ENCODE measurements at places on chromosomes 3 and 15. TPM values are rescaled to one million over a fixed set of nuclear protein-coding genes. Genes with fewer than 3 reads are reported as not detected.

DNA sequence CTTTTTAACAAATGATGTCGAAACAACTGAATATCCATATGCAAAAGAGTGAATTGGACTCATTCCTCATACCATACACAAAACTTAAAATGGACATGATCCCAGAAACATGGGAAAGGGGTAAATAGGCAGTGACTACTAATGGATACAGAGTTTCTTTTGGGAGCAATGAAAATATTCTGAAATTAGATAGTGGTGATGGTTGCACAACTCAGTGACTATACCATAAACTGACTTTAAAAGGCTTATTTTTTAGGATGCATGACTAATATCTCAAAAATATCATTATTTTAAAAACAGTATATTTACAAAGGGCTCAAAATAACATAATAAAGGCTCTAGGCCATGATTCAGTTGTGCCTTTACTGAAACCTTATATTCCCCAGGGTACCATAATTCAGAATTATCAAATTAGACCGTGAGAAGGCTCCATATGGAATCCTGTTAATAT is 16.3 kb upstream of the ATP13A3 start:
- H3K27me3 ChIP-seq: no peaks in the 10 kb centered on the region
- H3K4me1 ChIP-seq: peaks cover 2% of the 10 kb centered on the region
- no peak overlapping the region for H3K27ac ChIP-seq
- H3K36me3 ChIP-seq: no peaks in the 10 kb centered on the region

DNA sequence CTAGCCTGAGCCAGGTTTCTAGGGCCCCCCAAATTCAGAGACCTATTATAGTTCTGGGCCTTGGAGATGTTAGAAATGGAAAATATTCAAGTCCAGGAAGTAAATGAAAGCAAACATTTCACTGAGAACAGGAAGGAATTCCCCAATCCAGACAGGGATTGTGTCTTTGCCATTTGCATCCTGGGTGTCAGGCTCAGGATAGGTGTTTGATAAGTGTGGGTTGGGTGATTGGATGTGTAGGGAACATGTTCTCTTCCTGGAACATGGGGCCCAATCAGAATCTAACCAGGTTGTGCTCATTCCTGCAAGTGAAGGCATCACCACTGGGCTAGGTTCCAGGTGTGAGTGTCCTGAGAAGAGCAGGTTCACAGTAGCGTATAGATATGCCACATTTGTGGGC is 14.6 kb upstream of the LRRC2 start:
- no peak for DNase-seq
- no peak overlapping the region for H3K27ac ChIP-seq
- H3K4me1 ChIP-seq: no peaks in the 10 kb centered on the region
- peaks cover 87% of the 10 kb centered on the region for H3K27me3 ChIP-seq
- H3K36me3 ChIP-seq: no peaks in the 10 kb centered on the region

GRCh38 chr3:126525853-126526667 is 2.1 kb downstream of the CHST13 start:
- H3K4me3 ChIP-seq: no peak overlapping the region
- H3K27me3 ChIP-seq: peaks cover 39% of the 10 kb centered on the region
- H3K36me3 ChIP-seq: no peaks in the 10 kb centered on the region
- DNase-seq: no peak
- H3K27ac ChIP-seq: no peak overlapping the region
- H3K4me1 ChIP-seq: peaks cover 9% of the 10 kb centered on the region

GRCh38 chr3:26437678-26438077 is 184.9 kb upstream of the LRRC3B start:
- H3K27me3 ChIP-seq: no peaks in the 10 kb centered on the region
- no peak overlapping the region for H3K4me3 ChIP-seq
- H3K36me3 ChIP-seq: no peaks in the 10 kb centered on the region
- H3K4me1 ChIP-seq: no peaks in the 10 kb centered on the region
- no peak for DNase-seq

DNA sequence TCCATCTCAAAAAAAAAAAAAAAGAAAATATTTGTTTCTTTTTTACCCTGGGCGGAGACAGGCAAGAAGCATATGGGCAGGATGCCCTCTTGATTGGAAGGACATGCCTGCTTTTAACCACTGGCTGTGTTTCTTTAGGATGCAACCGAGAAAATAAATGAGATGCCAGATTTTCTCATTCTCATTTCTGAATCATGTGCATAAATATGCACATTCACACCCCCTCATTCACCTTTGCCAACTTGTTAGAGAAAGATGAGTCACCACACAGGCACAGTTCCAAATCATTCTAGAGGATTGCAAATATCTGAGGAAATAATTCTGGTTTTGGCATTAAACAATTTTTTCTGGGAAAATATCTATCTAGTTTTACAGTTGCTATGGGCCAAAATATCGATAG is 3.3 kb downstream of the LIPH start:
- no peak overlapping the region for H3K27ac ChIP-seq
- peaks cover 5% of the 10 kb centered on the region for H3K4me1 ChIP-seq
- H3K36me3 ChIP-seq: no peaks in the 10 kb centered on the region
- H3K4me3 ChIP-seq: no peak overlapping the region
- DNase-seq: no peak
- no peaks in the 10 kb centered on the region for H3K27me3 ChIP-seq

DNA sequence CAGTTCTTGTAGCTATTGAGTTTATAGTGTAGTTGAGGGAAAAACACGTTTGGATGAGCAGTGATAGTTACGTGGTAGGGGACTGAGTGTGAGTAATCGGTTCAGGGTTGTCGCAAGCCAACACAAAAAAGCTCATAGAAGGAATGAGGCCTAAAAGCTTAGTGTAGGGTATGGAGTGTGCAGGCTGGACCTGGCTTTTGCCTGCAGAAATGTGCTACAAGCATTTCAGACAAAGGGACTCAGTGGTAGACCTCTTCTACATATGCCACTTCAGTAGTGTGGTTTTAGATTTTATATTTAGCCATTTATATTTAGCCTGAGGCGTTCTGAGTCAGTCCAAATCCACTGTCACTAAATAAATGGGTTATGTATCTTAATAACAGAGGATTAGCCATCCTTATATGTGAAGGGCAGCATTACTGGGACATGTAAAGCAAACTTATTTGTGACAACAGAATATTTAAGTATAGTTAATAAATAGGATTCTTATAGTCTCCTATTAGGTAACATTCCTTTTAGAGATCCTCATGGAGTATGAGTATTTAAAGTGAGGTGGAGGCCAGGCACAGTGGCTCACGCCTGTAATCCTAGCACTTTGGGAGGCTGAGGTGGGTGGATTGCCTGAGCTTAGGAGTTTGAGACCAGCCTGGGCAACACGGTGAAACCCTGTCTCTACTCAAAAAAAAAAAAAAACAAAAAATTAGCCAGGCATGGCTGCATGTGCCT is 21.8 kb downstream of the ATP2C1 start:
- peaks cover 5% of the 10 kb centered on the region for H3K4me1 ChIP-seq
- H3K4me3 ChIP-seq: no peak overlapping the region
- H3K27ac ChIP-seq: no peak overlapping the region
- peaks cover 23% of the 10 kb centered on the region for H3K36me3 ChIP-seq
- H3K27me3 ChIP-seq: no peaks in the 10 kb centered on the region

GRCh38 chr15:67070892-67071664 is 5.7 kb downstream of the SMAD3 start:
- DNase-seq: no peak
- H3K27me3 ChIP-seq: no peaks in the 10 kb centered on the region
- H3K27ac ChIP-seq: no peak overlapping the region
- peaks cover 60% of the 10 kb centered on the region for H3K4me1 ChIP-seq

GRCh38 chr3:101383656-101384055 is 63.3 kb upstream of the IMPG2 start:
- H3K4me1 ChIP-seq: no peaks in the 10 kb centered on the region
- H3K36me3 ChIP-seq: peaks cover 19% of the 10 kb centered on the region
- DNase-seq: no peak
- no peak overlapping the region for H3K4me3 ChIP-seq
- H3K27ac ChIP-seq: no peak overlapping the region

- H3K36me3 ChIP-seq: peaks cover 6% of the 10 kb centered on the region
- no peak for DNase-seq
- no peaks in the 10 kb centered on the region for H3K4me1 ChIP-seq
Observed at GRCh38 chr15:90814191-90814821, 54.1 kb upstream of the FURIN start.

GRCh38 chr15:58038426-58039078 is 27.0 kb downstream of the ALDH1A2 start:
- H3K4me1 ChIP-seq: no peaks in the 10 kb centered on the region
- peaks cover 22% of the 10 kb centered on the region for H3K27me3 ChIP-seq
- H3K36me3 ChIP-seq: no peaks in the 10 kb centered on the region
- H3K4me3 ChIP-seq: no peak overlapping the region
- no peak overlapping the region for H3K27ac ChIP-seq

GOLGA8B gene
- 52.2 TPM for total RNA-seq

ISL2 gene
- total RNA-seq: not detected

TNNC1 gene
- 0.45 TPM for total RNA-seq

GOLGA6L22 gene
- total RNA-seq: not detected

HTR3E gene
- not detected for total RNA-seq
